NAMALWA (cell line): ENCODE measurements at places on chromosomes 2 and 18.

DNA sequence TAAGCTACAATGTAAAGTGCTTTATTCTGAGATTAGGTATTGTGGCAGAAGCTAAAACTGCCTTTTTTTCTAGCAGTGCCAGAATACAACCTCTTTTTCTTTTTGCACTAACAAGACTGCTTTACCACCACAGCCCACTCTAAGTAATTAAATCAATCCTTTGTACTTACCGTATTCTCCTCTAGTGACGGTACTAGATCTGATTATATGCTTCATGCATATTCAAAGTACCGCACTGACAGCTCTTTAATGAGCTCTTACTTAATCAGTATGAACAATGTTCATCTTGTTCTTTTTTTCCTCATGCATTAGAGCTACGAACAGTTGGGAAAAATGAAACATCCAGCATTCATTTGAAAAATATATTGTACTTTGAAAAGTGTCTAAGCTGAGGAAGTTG, 16.1 kb upstream of the OTX1 start:
- DNase-seq: no peak

DNA sequence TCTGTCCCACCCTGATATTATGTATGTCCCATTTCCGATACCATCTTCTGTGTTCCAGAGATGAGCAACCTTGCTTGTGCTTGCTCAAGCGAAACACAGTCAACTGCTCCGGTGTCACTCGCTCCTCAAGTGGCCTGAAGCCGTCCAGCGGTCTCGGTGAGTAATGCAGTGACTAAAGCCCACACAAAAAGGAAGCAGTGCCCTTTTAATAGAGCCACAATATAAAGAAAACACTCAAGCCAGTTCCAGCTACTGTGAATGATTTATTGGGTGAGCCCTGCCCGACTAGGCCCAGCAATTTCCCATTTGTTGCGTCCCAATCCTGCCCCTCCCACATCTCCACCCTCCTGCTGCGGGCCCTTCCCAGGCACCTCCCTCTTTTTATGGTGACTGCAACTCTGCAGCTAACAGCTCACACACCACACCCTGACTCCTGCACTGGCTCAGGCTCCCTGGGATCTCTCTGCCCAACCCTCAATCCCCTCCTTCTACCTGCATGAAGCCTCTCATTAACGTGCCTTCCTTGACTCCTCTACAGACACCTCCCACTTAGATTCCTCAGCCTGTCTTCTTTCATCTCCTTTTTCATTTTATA, 44.2 kb upstream of the DSC1 start:
- DNase-seq: no peak

DNA sequence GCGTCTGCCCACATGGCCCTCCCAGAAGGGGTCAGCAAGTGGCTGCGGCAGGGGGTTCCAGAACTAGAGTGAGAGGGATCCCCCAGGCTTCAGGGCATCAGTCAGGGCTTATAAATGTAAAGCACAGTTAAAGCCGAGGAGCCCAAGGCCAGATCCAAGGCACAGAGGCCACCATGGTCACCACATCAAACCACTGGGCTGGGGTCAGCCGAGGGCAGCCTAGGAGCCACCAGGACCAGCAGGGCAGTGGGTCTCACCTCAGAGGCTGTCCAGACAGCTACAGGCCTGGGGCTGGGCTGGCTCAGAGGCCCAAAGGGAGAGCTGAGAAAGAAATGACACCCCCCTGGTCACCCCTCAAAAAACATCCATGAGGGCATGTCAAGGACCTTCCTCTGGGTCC, 188.5 kb downstream of the INHBB start:
- no peak for DNase-seq

DNA sequence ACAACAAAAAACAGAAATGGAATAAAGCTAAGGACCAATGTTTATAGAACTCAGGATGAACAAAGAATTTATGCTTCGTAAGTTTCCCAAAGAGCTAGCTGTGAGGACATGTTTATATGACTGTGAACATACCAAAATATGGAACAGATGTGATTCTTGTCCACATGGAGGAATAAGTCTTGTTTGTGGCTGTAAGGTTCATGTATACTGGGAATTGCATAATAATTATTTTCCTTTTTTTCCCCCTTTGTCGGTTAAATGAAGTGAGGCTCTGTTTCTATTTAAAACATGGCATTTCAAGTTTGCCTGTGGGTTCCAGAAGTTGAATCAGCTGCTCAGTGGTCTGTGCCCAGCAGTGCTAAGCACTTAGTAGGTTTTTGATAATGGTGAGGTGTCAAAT, 108.1 kb downstream of the FHOD3 start:
- DNase-seq: no peak

GRCh38 chr2:74511104-74511989, 2.9 kb upstream of the TLX2 start:
- no peak for DNase-seq

- no peak for DNase-seq
These were observed 486.0 kb downstream of the ERBB4 start for GRCh38 chr2:212052412-212053159.

GRCh38 chr2:124395961-124396360, 370.9 kb downstream of the CNTNAP5 start:
- no peak for DNase-seq

- no peak for DNase-seq
These were observed 23.9 kb downstream of the PTPRM start for GRCh38 chr18:7590826-7591560.

GRCh38 chr2:202765436-202765835, 106.1 kb downstream of the ICA1L start:
- DNase-seq: no peak

- DNase-seq: no peak
These were observed 11.5 kb downstream of the SFTPB start for GRCh38 chr2:85656468-85656867.

- peak; percentile 81 for DNase-seq
These were observed 5.6 kb downstream of the WNT10A start for GRCh38 chr2:218885981-218886947.

- no peak for DNase-seq
These were observed 117.2 kb downstream of the SLC4A3 start for GRCh38 chr2:219744600-219744999.

GRCh38 chr2:130334026-130334425, 8.7 kb upstream of the IMP4 start:
- no peak for DNase-seq

DNA sequence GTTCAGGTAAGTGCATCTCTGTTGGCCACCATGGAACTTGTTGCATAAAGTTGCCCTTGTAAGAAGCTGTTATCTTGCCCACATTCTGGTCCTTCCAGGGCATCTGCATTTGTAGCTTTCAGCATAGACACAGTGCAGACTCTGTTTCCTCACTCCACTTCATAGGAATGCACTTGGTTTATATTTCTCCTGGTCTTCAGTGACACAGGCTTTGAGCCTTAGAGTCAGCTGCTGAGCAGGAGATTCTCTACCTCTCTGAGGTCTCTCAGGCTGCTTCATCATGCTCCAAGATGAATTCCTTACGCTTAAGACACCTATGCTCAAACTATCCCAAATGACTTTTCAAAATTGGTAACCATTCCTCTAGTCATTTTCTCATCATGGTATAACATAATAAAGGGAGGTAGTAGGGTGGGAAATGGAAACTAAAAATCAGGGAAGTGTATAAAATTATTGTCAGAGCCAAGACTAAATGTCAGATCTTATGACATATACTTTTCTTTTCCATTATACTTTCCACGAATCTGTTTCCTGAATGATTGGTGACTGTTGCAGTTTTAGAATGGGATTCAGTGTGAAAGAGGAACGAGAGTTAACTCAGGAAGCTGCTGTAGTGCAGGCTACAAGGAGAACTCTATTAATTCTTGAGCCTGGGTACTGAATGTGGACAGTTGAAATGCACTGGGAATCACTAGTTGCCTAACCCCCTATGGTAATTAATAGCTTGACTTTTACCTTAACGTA, 72.0 kb downstream of the GALNT1 start:
- no peak for DNase-seq

- DNase-seq: no peak
These were observed 145.5 kb downstream of the CALCRL start for GRCh38 chr2:187302586-187302985.

- DNase-seq: no peak
These were observed 4.1 kb downstream of the HOXD3 start for GRCh38 chr2:176160986-176161824.

DNA sequence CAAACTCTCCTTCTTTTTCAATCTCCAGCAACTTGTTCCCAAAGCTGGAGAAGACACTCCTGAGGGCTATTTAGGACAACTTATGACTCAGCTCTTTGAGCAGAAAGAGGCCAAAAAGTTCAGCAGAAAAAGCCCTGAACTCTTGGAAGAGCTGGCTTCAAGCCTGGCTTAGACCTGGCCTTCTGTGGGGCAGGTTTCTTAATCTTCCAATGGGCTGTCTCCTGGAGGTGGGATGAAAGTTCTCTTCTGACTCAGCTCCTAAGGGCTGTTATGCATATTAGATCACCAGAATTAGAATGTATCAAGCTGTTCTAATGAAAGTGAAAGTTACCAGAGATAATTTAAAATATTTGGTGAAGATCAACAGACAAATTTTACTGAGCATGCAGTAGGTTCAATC, 129.4 kb downstream of the RAD51AP2 start:
- no peak for DNase-seq

DNA sequence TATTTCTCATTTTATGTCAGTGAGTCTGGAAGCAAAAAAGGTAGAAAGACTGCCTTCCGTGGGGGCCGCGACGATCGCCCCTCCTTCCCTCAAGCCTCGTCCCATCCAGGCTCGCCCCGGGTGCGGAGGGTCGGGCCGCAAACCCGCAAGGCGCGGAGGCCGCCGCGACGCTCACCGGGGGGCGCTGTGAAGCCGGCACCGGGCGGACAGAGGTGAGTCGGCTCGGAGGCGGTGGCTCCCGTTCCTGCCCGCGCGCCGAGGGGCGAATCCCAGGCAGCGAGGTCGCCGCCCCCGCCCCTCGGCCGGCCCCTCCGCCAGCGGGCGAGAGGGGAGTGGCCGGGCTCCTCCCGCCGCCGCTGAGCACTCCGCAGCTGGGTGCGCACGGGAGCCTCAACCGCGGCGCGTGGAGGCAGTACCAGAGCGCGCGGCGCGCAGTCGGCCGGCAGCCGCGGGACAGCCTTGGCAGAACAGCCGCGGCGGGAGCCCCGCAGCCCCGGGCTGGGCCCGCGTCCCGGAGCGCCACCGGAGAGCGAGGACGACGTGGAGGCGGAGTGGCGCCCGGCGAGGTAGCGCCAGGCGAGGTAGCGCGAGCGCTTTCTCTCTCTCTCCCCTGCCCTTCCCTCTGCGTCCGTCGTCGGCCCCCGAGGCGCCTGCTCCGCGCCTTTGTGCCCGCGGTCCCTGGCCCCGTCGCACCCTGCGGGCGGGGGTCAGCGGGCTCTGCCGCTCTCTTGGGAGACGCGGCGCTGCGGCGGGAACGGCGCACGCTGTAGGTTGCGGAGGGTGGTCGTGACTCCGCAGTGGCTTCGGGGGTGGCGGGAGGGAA, at the start of gene MYO1B:
Gene MYO1B, plus strand, starts transcription at position 359 of the 823 bp plus-strand sequence. CDS start 31,492 bp downstream, outside the sequence.
- no peak for DNase-seq

- no peak for DNase-seq
These were observed 31.6 kb upstream of the PIK3C3 start for GRCh38 chr18:41923446-41923845.

DNA sequence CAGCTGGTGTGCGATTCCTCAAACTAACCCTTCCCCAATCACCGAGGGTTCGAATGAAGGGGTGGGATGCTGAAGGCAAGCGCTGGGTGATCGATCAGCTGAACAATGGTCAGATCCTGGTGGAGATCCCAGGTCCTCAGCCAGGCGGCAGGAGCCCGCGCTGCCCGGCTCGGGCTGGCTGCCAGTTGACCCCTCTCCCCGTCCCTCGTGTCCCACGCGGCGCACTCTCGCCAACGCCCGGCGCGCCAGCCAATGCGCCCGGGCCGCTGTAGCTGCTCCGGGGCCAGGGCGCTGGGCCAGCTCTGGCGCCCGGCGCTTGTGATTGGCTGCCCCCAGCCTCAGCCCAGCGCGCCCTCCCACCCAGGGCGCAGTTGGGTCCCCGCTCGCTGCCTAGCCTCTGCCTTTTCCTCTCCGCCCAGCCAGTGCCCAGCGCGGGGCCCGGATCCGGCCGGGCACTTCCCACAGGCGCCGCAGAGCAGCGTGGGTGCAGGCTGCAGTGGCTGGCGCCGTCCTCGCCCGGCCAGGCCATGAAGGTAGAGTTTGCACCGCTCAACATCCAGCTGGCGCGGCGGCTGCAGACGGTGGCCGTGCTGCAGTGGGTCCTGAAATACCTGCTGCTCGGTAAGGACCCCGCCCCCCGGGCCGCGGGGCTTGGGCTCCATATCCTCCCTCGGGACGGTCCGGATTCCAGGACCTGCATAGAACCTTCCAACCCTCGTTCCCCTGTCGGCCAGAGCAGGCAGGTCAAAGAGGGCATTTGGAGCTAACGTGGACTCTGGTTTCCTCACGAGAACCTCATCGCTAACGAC, at the start of gene MOGAT1:
Gene MOGAT1, plus strand, starts transcription at position 400 of the 809 bp plus-strand sequence. Its CDS starts 128 bp downstream, at position 528.
- DNase-seq: no peak

GRCh38 chr2:241860184-241861078, 1.7 kb upstream of the PDCD1 start:
- no peak for DNase-seq

DNA sequence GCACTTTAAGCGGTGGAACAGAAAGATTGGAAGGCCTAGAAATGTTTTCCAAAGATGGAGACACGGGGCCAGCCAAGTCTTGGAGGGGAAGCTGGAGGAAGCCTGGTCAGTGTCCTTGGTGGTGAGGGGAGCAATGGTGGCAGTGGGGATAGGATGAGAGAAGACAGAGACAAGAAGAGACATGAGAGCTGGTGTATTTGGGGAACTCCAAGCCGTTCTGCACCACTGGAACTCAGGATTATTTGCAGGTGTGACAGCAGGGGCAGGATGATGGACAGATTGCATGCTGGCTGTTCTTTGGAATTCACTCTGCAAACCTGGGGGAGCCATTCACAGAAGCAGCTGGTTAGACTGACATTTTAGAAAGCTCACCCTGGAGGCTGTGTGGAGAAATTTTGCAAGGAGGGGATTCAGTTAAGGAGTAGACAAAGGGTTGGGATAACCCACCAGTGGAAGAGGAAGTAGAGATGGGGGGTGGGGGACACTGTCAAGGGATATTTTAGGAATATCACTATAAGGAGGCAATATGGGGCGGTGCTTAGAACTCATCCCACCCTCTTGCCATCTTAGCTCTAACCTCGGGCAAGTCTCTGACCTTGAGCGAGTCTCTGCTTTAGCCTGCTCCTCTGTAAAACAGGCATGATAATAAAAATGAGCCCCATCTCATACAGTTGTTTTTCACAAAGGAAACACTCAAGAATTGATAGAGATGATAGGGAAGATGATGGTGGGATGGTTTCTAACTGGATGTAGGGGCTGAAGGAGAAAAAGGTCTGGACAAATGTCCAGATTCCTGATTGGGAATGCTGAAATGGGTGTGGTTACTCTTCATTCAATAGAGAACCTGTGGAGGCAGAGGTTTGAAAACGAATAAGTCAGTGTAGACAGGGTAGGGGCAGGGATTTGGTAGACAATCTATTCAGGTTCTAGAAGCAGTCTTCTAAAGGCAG, 175.8 kb downstream of the MYCN start:
- no peak for DNase-seq
